ENCODE measurements at places on chromosomes 11 and 22. TPM values are rescaled to one million over a fixed set of nuclear protein-coding genes. Genes with fewer than 3 reads are reported as not detected.

GRCh38 chr11:64694821-64695365, 28.1 kb downstream of the NRXN2 start:
- no peak for DNase-seq

Gene ZNF215
- total RNA-seq: 1.4 TPM

Gene PCNX3
- 45.9 TPM for total RNA-seq

- DNase-seq: no peak
Observed at GRCh38 chr11:78081583-78081982, 1.9 kb upstream of the NDUFC2 start.

Gene OR10A2
- not detected for total RNA-seq

Gene UPK3A
- total RNA-seq: not detected

GRCh38 chr22:30004101-30004500, 76.2 kb upstream of the HORMAD2 start:
- no peak for DNase-seq

- no peak for DNase-seq
Observed at GRCh38 chr11:118622376-118623268, 15.2 kb downstream of the PHLDB1 start.

- DNase-seq: no peak
Observed at GRCh38 chr11:16773981-16774935, 35.8 kb downstream of the C11orf58 start.

GRCh38 chr22:17726006-17726927, 48.0 kb downstream of the BID start:
- no peak for DNase-seq

DNA sequence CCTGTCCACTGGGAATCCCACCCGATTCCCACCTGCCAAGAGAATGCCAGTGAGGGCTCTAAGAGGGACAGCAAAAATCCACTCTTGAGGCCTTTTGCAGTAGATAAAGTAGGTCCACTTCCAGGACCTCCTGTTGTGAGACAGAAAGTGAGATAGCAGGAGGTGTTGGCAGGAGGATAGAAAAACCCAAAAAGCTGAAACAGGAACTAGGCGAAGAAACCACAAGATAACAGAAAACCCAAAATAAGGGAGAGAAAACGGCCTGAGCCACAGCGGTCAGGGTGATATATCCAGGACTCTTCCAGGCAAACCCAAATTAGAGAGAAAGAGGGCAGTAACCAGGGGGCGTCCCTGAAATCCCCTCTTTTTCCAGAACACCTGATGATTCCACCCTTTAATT, 79.7 kb upstream of the LINC01488 start:
- no peak for DNase-seq

Gene BCL2L13
- total RNA-seq: 42.1 TPM

DNA sequence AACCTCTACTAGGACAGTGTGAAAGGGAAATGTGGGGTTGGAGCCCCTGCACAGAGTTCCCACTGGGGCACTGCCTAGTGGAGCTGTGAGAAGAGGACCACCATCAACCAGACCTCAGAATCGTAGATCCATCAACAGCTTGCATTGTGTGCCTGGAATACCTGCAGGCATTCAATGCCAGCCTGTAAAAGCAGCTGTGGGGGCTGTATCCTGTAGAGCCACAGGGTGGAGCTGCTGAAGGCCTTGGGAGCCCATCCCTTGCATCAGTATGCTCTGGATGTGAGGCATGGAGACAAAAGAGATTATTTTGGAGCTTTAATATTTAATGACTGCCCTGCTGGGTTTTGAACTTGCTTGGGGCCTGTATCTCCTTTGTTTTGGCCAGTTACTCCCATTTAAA, 46.3 kb downstream of the PGR start:
- no peak for DNase-seq

GRCh38 chr11:78840623-78841022, 266.0 kb upstream of the NARS2 start:
- no peak for DNase-seq

Gene BTBD18
- total RNA-seq: not detected

Gene GSTP1
- total RNA-seq: 215 TPM

- no peak for DNase-seq
Observed at GRCh38 chr11:117421476-117421875, 93.8 kb downstream of the CEP164 start.

GRCh38 chr22:18065256-18065655, 12.5 kb upstream of the PEX26 start:
- no peak for DNase-seq

GRCh38 chr11:132101881-132102280, 731.5 kb downstream of the NTM start:
- no peak for DNase-seq

DNA sequence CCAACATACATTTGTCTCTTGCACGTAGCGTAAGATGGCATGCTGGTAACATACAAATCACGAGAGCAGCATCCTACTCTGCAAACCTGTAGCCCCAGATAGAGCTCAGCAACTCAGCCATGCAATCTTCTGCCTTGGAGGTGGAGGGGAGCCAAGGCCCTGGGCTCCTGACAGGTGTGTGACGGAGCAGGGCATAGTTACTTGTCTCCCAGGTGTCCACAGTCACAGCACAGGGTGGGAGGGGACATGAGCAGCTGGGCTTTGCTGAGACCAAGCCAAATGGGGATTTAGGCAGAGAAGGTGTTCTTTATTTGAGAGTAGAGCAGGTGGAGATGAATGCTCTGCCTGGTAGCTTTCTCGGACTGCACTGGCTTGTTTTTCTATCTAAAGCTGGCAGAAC, 111.7 kb downstream of the TEAD1 start:
- DNase-seq: no peak

Gene DDIAS
- 15.0 TPM for total RNA-seq

DNA sequence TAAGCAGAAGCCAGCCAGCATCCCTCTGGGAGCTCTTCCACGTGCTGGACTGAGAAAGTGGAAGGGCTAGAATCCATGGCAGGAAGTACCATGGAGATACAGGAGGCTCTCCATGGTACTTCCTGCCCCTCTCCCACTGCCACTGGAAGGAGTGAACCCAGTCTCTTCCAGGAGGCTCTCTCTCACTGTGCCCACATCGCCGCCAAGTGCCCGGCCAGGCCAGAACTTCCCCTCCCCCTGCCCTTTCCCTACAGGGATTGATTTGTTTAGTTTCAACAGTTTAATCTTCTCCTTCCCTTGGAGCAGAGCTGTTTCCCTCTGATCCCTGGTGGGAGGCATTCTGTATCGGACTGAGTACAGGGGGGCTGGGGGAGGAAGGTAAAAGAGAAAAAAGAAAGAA, 133.6 kb downstream of the DSCAML1 start:
- no peak for DNase-seq

GRCh38 chr11:30000986-30001750, 15.7 kb downstream of the KCNA4 start:
- DNase-seq: no peak

DNA sequence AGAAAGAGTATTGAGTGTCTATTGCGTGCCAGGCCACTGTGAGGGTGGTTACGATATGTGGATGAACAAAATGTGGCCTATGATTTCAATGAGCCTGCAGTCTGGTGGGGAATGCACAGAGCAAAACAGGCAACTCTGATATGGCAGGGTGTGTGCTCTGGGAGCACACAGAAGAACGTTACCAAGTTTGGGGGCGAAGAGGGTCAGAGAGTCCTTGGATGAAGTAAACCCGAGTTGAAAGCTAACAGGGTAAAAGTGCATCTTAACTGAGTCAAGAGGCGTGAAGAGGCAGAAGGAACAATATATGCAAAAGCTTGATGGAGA, 258 bp downstream of the CFAP68 start:
- no peak for DNase-seq

DNA sequence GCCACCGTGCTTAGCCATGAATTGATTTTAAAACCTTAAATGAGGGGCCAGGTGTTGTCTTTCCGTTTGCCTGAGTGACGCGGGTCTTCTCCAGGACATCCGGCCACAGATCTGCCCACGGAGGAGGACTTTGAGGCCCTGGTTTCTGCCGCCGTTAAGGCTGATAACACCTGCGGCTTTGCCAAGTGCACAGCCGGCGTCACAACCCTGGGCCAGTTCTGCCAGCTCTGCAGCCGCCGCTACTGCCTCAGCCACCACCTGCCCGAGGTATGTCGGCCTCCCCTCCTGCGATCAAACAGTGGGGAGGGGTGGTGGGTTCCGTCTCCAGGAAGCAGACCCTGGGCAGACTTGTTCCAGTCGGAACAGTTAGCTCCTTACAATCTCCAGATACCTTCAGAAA, 34.4 kb downstream of the IGHMBP2 start:
- DNase-seq: no peak

Gene FOLR3
- total RNA-seq: not detected

Gene GPR83
- 0.19 TPM for total RNA-seq

Gene NAALADL1
- 31.6 TPM for total RNA-seq

Gene GVQW3
- 3.8 TPM for total RNA-seq

DNA sequence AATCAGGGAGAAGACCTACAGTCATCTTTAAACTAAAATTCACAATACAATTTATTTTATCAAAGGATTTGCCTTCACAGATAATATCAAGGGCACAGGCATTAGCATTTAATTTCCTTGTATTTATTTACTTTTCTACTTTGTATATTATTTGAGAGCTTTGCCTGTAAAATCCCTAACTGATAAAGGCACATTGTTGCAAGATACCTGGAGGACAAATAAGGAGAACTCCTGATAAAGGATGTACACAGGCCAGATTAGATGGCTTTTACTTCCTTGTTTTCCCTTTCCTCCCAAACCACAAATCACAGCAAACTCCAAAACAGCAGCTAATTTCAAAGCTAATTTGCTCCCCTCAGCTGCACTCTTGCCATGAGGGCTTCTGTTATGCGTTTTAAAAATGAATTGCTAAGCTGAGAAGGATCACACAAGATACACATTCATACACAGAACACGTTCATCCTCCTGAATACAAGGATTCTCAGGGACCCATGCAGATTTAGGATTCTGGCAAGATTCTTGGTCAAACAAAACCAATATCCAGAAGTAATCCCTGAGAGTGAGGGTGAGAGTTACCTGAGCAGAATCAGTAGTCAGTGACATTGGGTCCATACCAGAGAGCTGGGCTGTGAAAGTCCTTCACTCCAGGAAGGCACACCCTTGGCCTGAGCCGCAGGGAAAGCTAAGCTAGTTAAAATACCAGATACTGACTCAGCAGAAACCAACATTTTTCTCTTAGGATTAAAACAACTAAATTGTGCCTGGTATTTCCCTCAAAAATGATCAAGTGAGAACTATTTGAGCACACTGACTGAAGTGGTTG, 100.3 kb upstream of the CLPB start:
- no peak for DNase-seq

DNA sequence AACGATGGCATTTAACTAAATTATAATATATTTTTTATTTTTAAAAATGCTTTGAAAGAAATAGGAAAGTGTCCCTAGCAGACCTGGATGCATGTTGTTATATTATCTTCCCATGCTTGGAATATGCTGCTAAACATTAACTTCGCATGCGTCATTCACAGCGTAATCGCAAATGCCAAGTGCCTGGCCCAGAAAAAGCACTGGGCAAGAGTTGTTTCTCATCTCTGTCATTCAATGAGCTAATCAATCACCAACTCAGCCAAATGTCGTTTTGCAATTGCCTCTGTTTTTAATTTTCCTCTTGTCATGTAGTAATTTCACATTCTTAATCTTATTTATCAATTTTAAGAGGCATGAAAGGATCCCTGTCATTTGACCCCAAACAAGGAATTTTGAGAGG, 1421.9 kb downstream of the BRD1 start:
- DNase-seq: no peak

GRCh38 chr11:69531071-69531716, 49.7 kb downstream of the LINC01488 start:
- DNase-seq: no peak

GRCh38 chr22:23217171-23218052, 37.1 kb downstream of the BCR start:
- no peak for DNase-seq

Gene RIC8A
- total RNA-seq: 118 TPM

- DNase-seq: no peak
Observed at GRCh38 chr11:75603791-75604736, 42.0 kb downstream of the SERPINH1 start.

- DNase-seq: no peak
Observed at GRCh38 chr11:36345535-36346141, 49.5 kb downstream of the PRR5L start.

DNA sequence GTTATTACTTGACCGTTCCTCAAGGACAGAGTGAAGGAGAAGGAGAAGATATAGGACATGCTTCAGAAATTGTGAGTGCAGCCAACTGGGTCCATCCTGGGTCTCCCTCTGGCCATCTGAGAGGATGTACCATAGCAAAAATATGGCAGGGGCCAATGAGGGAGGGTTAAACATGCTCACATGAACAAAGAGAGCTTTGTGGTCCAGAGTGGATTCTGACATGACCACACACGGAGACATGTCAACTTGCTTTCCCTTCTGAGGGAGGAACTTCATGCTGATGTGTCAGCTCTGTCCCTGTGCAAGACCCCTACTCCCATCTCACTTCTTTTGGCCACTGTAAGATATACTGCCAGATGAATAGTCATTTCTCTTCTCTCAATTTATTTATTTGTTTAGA, 3.0 kb upstream of the UBASH3B start:
- DNase-seq: no peak

Gene LARGE1
- total RNA-seq: 0.82 TPM

DNA sequence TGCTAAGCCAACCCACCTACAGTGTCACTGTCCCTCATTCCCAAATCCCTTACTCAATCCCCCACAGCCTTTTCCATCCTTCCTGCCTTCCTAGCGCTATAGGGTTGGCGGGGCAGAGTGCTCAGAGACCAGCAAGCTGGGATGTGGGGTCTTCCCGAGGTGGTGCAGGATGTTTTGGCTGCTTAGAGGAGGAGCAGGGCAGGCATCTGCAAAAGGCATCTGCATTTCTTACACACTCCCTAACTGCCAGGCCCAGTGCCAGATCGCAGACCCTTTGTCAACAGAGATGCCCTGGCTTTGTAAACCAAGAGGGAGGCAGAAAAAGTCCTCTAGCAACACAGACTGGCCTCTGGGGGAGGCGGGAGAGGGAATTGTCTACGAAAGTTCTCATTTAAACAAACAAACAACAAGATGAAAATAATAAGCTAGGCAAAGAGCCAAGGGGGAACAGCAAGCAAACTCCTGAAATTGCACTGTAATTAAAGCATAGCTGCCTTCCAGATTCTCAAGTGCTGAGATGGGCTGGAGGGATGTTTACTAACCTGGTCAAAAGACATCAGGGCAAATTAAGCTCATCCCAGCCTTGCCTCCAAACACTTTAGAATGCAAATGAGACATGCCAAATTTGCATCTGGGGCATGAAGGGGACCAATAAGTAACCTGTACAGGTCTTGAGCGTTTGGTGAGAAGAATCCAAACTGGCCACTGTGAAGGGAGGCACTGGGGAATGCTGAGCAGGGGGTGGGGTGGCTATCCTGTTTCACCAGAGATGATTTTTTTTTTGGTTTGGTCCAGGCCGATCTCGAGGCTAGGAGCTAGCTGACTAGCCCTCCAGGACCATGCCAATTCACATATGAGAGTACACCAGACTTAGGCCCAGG, 38.1 kb upstream of the ADA2 start:
- DNase-seq: no peak

DNA sequence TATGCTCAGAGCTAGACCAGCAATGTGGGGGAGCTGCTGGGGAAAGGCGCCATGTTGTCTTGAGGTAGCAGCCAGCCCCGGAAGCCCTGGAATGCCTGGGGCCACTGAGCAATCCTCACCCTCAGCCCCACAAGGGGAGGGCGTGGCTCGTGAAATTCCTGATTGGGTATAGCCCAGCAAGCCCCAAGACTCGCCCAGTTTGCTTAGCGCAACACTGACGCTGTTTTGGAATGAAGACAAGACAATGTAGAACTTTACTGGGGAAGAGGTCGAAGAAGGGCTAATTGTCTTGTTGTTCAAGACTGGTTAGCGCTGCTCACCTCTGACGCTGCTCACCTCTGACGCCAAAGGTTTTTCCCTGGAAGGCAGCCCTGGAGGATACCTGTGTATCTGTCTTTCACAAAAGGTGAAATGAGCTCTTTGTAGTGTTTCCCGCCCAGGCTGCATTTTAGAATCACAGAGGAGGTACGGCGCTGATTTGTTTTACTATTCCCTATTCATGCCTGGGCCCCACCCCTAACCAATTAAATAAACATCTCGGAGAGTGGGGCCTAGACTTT, 47.6 kb downstream of the ST3GAL4 start:
- no peak for DNase-seq
